Central memory CD8-positive, alpha-beta T cell (primary cell): ENCODE measurements at places on chromosomes 4 and X.

DNA sequence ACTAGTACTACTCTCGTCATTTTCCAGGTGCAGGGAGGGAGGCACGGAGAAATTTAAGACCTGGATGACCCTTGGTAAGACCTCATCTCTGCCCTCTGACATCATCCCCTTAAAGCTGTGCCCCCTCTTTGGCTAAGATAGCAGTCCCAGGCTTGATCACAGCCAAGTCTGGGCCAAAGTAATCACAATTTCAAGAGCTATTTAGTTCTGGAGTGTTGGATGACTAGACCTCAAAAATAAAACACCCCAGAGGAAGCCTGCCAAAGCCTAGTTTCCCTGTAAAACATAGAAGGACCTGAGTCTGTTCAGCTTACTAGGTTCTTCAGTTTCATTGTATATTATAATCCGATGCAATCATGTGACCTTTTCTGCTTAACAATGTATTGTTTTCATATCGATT is 144.6 kb upstream of the ARHGEF9 start:
- H3K36me3 ChIP-seq, result no peaks in the 10 kb centered on the region
- H3K27me3 ChIP-seq, result no peaks in the 10 kb centered on the region
- H3K27ac ChIP-seq, result no peak overlapping the region
- H3K4me3 ChIP-seq, result no peak overlapping the region
- no peaks in the 10 kb centered on the region for H3K4me1 ChIP-seq

DNA sequence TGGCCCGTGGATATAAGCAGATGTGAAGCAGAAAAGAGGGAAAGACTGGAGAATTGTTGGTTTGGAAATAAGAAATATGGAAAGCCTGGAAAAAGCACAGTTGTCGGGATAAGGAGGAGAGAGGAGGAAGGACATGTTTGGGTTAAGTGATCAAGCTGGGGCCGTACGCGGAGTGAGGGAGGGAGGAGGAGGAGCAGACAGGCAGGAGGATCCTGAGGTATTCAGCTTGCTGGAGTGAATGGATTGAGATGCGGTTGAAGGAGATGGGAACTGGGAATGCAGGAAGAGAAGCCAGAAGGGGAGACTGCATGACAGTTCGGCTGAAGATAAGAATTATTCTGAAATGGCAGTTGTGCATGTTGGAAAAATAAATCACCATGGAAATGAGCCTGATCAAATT is 21.2 kb downstream of the ZFP42 start:
- no peaks in the 10 kb centered on the region for H3K27me3 ChIP-seq
- H3K4me1 ChIP-seq, result no peaks in the 10 kb centered on the region
- DNase-seq, result no peak
- H3K27ac ChIP-seq, result no peak overlapping the region
- H3K4me3 ChIP-seq, result no peak overlapping the region

GRCh38 chr4:142817442-142817841 is 28.7 kb downstream of the INPP4B start:
- peaks cover 7% of the 10 kb centered on the region for H3K4me1 ChIP-seq
- no peak for DNase-seq
- H3K4me3 ChIP-seq, result no peak overlapping the region
- H3K36me3 ChIP-seq, result no peaks in the 10 kb centered on the region

- no peak overlapping the region for H3K4me3 ChIP-seq
- peaks cover 3% of the 10 kb centered on the region for H3K36me3 ChIP-seq
- DNase-seq, result no peak
- no peaks in the 10 kb centered on the region for H3K27me3 ChIP-seq
These were observed 37.2 kb downstream of the ADAMTS3 start for GRCh38 chr4:72531768-72532290.

- no peaks in the 10 kb centered on the region for H3K36me3 ChIP-seq
- DNase-seq, result no peak
- no peak overlapping the region for H3K4me3 ChIP-seq
These were observed 304.6 kb downstream of the STK32B start for GRCh38 chr4:5355846-5356245.

- H3K27ac ChIP-seq, result no peak overlapping the region
- H3K4me3 ChIP-seq, result no peak overlapping the region
- no peaks in the 10 kb centered on the region for H3K36me3 ChIP-seq
- H3K4me1 ChIP-seq, result no peaks in the 10 kb centered on the region
- no peaks in the 10 kb centered on the region for H3K27me3 ChIP-seq
These were observed 100.9 kb upstream of the GUCY1A1 start for GRCh38 chr4:155565776-155566175.

GRCh38 chrX:107675365-107675654 is 47.0 kb downstream of the PRPS1 start:
- no peaks in the 10 kb centered on the region for H3K27me3 ChIP-seq
- no peak for DNase-seq
- H3K36me3 ChIP-seq, result peaks cover 28% of the 10 kb centered on the region
- H3K4me1 ChIP-seq, result peaks cover 55% of the 10 kb centered on the region

DNA sequence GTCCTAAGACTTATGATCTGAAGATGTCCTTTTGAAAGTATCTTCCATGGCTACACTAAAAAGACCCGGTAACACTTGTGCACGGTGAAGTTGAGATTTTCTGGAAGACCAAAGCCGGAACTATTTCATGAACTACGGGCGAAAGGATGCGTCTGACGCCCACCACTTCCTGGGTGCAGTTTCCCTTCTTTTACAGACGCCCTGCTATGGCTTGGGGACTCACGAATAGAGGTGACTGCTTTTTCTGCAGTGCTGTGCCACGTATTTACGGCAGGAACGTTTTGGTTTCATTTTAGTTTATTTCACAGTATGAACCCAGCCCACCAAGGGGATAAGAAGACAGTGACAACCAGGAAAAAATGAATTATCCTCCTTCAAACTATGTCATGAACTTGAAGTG is 180.4 kb downstream of the AFAP1 start:
- H3K27ac ChIP-seq, result peak overlapping the region; percentile 94
- H3K4me1 ChIP-seq, result peaks cover 18% of the 10 kb centered on the region
- H3K36me3 ChIP-seq, result peaks cover 7% of the 10 kb centered on the region
- peak; percentile 64 for DNase-seq

- no peak overlapping the region for H3K27ac ChIP-seq
These were observed 17.7 kb upstream of the CENPU start for GRCh38 chr4:184751585-184751956.

GRCh38 chr4:122766950-122767349 is 34.4 kb downstream of the BBS12 start:
- H3K36me3 ChIP-seq, result no peaks in the 10 kb centered on the region
- peaks cover 12% of the 10 kb centered on the region for H3K4me1 ChIP-seq
- no peaks in the 10 kb centered on the region for H3K27me3 ChIP-seq
